Glomerular endothelial cell (primary cell): ENCODE measurements at places on chromosomes 13 and 19. TPM values are rescaled to one million over a fixed set of nuclear protein-coding genes. Genes with fewer than 3 reads are reported as not detected.
A peak's percentile ranks its signal among the peaks of the same experiment; 100 is the strongest.

- DNase-seq, result no peak
Measured at GRCh38 chr13:19978831-19979437, 20.4 kb downstream of the ZMYM2 start.

The C3 gene
- 1.5 and 6.1 TPM in 2 replicates for total RNA-seq

The FCER2 gene
- not detected in 2 replicates for total RNA-seq

- no peak for DNase-seq
Measured at GRCh38 chr13:113148407-113148806, 10.0 kb upstream of the PROZ start.

The MUC16 gene
- total RNA-seq, result not detected in 2 replicates

DNA sequence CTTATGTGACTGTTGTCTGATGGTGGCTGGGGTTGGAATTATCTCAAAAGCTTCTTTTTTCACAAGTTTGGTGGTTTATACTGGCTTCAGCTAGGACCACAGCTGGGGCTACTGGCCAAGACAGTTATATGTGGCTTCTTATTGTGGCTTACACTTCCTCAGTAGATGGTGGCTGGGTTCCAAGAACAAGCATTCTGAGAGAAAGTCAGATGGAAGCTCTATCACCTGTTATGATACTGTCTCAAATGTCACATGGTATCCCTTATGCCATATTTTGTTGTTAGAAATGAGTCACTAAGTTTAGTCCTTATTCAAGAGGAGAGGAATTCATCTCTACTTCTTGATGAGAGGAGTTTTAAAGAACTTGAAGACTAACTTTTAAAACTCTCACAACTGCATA, 41.6 kb downstream of the NDFIP2 start:
- DNase-seq, result no peak

- no peak for DNase-seq
Measured at GRCh38 chr19:840519-841206, at the start of gene PRTN3. PRTN3 (plus strand) TSS chr19:840999; CDS start chr19:841009, 10 bp downstream.

GRCh38 chr13:43269037-43269481, 245.7 kb downstream of the DNAJC15 start:
- DNase-seq, result peak; percentile 48

The FUT6 gene
- total RNA-seq, result not detected in 2 replicates

DNA sequence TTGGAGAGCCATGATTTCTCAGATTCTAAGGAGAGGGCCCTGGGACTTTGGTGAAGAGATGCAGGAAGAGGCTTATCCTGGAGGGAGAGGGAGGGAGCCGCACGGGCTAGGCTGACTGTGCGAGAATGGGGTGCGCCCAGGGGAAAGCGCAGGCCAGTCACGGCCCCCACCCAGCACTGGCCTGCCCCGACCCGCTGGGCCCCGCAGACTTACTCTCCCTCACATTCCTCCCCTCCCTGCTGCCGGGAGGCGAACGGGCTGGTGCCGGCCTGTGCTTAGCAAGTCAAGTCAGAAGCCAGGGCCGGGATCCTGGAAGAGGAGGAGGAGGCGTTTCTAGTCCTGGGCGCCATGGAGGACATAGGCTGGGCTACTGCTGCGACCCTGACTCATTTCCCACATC, 120.0 kb downstream of the CRYL1 start:
- DNase-seq, result no peak

The DLEU7 gene
- total RNA-seq, result not detected in 2 replicates

The ZNF497 gene
- total RNA-seq, result 0.58 and 1.2 TPM in 2 replicates

The TNFSF13B gene
- total RNA-seq, result 0.15 and 1.2 TPM in 2 replicates

DNA sequence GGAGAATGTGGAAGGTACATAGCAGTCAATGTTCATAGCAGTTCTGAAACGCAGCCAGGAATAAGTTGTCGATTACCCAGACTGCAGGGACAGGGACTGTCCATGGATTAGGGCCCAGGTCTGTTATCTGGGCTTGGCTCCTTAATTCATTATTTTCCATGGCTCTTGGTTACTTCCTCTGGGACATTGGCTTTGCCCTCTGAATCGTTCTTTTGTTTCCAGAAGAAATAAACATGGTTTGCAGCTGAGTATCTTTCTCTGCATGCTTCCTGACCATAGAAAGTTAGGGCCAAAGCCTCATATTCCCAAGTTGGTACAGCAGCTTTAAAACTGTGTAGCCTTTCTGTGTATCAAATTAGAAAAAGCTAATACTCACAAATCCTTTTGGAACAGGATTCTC, 121.7 kb upstream of the MAB21L1 start:
- DNase-seq, result no peak

DNA sequence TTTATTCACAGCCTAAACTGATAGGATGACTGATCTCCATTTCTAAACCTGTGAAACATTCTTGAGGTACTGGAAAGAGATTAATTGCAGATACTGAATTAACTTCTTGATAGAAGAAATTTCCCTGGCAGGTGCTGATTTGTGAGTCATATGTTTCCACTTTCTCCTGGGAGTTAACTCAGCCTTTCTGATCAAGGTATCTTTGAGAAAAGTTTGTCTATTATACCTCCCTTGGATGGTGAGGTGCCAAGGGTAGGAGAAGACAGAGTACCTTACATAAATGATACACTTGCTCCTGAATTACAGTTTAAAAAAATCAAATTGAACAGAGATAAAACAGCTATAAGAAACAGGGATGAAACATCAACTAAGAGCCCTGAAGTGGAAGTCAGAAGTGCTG, 123.0 kb downstream of the RGCC start:
- no peak for DNase-seq

GRCh38 chr13:41756198-41756880, 204.6 kb downstream of the VWA8 start:
- no peak for DNase-seq

DNA sequence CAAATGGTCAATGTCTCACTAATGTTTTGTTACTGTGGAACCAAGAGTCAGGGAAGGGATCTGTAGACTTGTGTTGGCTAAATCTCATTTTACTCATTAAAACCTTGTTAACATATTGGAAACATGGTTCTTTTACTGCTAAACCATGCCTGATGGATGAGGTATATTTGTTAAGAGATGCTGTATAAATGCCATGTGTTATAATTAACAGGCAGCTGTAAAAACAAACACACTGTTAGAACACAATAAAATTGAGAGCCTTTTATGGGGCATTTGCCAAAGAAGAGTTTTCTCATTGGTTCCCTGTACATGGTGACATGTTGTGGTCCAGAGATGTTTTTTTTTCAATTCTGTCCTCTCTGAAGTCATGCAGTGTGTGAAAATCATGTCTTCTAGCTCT, 121.9 kb downstream of the ESD start:
- no peak for DNase-seq

The ZFP28 gene
- 5.4 and 6.3 TPM in 2 replicates for total RNA-seq

The ZNF805 gene
- 8.6 and 15.3 TPM in 2 replicates for total RNA-seq

DNA sequence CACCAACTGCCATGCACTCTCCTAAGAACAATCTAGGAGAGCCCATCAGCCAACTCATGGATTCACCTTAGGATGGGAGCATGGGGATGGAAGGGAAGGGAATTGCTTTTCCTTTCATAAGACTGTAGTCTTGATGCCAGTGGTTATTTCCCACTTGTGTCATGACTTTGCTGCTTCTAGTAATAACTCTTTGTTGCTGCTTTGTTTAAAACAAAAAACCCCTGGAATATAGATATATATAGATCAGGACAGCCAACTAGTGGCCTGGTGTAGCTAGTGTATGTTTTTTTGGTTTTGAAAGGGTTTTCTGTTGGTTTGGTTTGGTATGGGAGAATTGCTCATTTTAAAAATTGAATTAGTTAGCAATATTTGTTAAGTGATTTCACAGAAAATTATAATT, 39.3 kb upstream of the KCTD4 start:
- DNase-seq, result no peak

The MBD3L2 gene
- not detected in 2 replicates for total RNA-seq

GRCh38 chr13:30179597-30180276, 127.6 kb downstream of the KATNAL1 start:
- DNase-seq, result no peak

The BRSK1 gene
- 1.2 and 3.0 TPM in 2 replicates for total RNA-seq

The AMER2 gene
- total RNA-seq, result under 0.01 TPM in 1 of 2 replicates, not detected in the other

DNA sequence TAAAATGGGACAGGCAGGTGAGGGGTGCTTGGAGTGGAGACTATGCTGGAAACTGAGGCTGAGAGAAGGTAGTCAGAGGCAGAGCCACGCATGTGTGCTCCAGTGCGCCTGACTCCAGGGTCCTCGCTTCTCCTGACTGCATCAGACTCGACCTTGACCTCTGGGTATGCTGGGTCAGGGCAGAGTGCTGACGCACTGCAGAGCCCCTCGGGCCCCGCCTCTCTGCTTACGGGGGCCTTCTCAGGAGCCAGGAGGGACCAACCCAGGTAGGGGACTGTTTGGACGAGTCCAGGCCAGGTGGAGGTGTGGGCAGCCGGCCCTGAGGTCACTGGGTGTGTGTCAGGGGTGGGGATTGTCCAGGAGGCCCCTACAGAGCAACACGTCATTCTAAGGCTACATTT, 22.9 kb upstream of the SLC7A10 start:
- no peak for DNase-seq

GRCh38 chr13:69291292-69291906, 816.2 kb upstream of the ATXN8OS start:
- no peak for DNase-seq

DNA sequence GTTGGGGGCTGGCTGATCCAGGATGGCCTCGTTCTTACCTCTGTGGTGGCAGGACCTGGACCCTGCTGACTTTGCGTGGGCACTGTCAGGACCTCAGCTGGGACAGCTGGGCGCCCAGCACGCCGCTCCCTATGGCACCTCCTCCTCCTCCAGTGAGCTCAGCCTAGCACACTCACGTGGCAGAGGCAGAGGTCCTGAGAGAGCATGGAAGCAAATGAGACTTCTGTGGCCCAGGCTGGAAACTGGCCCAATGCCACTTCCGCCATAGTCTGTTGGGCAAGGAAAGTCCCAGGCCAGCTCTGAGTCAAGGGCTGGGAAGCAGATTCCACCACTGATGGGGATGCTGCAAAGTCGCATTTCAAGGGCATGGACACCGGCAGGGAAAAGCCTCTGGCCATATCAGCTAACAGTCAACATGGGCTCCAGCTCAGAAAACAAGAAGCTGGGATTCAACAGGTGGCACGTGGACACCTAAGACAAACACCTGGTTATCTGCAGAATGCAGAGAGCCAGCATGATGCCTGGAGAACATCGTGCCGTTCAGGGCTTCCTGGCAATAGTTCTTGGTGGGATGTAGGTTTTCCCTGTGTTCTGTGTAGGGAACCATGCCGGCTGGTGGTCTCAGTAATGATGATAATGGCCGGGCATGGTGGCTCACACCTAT, 16.7 kb downstream of the MYBPC2 start:
- DNase-seq, result no peak
